ENCODE measurements at places on chromosomes 7 and 10. TPM values are rescaled to one million over a fixed set of nuclear protein-coding genes. Genes with fewer than 3 reads are reported as not detected.

The CALML5 gene
- total RNA-seq: not detected

The MRLN gene
- total RNA-seq: not detected

DNA sequence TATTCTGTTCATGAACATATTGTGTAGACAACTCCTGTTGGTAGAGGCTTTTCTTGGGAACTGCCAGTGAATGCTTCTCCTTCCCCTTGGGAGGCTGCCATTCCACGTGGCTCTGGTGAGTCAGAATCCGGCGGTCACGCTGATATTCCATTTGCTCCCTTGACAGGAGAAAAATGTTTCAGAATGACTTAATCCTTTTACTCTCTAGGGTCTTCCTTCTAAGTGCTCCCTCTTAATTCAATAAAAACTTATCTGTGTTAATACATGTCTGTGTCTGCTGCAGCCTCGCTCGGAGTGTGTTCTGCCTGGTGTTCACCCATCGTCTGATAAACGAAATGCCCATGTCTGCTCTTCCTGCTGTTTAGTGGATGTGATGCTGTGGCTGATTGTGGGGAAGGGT lies 278.6 kb downstream of the ARHGAP12 start:
- DNase-seq: no peak

The C7orf57 gene
- not detected for total RNA-seq

DNA sequence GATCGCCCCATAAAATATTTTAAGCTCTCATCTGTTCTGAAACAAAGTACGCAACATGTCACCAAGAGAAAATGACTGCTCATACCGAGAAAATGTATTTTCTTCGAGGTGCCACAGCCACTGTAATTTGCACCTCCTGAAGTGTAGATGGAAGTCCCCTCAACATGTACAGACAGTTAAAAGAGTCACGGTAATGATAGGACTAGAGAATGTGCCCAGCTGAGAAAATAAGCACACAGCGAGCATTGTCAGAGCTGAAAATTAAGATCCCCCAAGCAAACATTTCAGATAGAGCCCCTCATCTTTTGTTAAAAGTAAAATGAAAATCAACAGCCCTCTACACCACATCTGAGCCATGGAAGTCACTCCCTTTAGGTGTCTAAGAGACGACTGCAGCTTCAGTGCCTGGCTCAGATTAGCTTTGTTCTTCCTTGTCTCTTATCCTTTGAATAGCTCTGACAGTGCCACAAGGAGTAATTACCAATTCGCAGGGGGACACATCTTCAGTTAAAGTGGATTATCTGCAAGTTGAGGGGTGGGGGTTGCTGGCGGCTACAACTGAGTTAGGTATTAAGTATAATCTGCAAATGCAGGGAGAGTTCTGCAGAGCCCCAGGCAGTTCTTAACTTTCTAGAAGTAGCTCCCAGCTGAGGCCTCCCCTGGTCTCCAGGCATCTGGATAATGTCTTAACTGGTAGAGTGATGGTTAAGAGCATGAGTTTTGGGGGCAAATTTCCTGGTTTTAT lies 222.7 kb upstream of the C7orf33 start:
- peak; percentile 32 for DNase-seq

The DDC gene
- not detected for total RNA-seq

DNA sequence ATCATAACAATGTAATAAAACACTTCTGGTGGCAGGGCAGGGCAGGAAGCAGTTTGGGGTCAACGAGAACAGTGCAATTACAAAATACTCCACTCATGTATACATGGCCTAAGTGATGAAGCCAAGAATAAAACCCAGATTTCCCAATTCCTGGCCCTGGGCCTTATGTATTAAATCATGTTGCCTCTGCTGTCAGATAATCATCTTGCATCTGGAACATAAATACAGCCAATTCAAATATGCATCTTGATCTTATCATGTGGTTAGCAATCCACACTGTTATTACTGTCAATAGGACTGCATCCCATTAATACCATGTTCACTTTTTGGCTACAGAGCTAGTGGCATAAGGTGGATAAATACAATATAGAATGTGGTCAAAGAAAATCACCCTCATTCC lies 186.5 kb upstream of the SLC25A13 start:
- no peak for DNase-seq

- no peak for DNase-seq
Measured at GRCh38 chr7:38452681-38453108, 178.5 kb downstream of the AMPH start.

DNA sequence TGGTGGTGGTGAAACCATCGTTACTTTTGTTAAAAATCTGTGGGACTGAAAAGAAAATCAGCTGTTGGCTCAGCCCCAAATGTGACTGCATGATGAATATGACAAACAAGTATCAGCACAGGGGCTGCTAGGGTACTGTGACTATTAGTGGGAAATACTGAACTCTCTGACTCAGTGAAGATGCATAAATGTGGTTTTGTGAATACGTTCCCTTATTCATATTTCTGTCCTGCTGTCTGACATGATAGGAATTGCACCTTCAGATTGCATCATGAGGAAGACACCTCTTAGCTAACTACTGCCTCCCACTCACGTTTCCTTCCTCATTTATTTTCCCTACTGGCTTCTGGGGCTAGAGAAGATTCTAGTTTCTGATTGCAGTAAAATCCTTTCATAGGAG lies 1.4 kb downstream of the CLEC5A start:
- DNase-seq: no peak

The STEAP4 gene
- total RNA-seq: not detected

DNA sequence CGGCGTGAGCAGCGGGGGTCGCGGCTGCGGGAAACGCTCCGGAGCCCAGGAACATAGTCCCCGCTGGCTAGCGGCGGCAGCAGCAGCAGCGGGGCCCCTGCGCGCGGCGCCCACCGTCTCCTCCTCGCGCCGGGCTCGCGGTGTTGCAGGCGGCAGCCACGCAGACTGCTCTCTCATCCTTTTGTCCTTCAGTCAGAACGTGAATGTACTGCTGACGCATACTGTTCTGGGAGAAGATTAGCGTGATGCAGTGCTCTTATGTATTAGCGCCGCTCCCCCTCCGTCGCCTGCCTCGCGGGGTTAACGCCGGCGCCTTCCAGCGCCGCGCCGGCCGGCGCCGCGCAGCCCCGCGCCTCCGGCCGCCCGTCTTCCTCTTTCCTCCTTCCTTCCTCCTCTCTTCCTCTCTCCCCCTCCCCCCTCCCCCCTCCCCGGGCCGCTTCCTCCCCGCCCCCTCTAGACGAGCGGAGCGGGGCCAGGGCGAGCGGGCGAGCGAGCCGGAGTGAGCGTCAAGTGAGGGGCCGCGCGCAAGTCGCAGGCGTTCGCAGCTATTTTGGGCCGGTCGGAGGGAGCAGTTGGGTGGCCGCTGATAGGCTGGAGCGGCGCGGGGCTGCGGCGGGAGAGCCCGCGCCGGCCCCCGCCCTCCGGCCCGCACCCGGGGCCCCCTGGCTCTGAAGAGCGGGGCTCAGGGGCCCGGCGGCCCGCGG lies 816 bp upstream of the LRRC4 start:
- peak; percentile 90 for DNase-seq

DNA sequence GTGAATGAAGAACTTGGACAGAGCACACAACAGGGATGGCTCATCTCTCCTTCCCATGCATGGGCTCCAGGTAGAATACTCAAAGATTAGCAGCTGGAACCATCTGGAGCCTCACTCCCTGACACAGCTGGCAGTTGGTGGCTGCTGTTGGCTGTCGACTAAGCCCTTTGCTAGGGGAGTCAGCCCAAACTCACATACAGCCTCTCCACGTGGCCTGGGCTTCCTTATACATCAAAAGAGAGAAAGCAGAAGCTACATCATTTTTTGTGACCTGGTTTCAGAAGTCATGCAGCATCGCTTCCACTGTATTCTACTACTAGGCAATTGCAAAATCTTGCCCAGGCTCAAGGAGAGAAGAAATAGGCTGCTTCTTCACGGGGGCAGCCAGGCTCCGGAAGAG lies 24.4 kb downstream of the ASNS start:
- DNase-seq: no peak

DNA sequence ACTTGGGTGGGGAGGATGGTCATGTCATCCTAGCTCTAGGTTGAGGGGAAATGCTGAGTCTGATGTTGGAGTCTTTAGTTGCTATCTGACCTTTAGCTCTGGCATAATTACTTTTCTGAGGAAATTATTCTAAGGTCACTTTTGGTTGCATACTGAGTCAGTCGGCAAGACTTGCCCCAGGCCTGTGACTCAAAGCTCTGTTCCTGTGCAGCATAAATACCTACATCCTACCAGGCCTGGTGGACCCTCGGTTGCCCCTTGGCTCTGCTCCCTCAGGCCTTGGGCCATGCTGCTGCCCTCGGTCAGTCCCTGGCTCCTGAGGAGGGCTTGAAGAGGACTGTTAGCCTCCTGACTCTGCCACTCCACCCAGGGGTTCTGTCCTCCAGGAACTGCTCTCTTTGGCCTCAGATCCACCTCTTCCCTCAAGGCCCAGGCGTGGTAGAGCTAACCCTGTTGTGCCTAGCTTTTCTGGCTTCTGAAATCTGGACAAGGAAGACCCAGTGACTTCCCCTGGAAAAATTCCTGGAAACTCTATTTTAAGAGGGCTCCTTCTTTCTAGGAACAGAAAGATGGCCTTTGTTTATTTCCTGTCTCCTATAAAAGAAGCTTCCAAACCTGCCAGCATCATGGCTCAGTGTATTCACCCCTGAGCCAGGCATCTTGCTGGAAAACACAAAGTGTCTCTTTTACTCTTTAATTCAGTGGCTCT lies 71.2 kb downstream of the TMEM178B start:
- DNase-seq: no peak

DNA sequence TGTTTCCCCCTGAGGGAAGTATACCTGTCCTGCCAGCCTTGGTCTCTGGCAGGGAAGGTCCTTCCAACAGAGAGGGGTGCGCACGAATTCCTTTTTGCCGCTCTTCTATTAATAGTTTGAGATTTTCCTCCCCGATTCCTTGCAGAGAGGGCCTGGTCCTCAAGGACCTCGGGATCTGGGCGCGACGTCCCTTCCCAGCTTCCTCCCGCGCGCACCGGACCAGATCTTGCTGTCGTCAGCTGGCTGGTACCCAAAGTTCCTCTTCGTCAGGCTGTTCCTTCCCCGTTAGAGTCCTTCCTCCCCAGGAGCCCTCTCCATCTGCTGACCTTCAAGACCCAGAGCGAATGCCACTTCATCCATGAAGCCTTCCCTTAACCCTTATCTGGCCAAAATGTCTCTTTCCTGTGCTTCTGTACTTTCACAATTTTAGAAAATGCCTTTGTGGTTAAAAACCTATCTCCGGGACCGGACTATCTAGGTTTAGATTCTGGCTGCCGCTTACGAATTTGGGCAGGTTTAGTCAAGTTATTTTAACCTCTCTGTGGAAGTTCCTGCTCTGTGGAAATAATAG lies 851 bp upstream of the GOT1 start:
- peak; percentile 54 for DNase-seq

GRCh38 chr10:66680886-66681285 lies 244.9 kb upstream of the LRRTM3 start:
- DNase-seq: no peak

DNA sequence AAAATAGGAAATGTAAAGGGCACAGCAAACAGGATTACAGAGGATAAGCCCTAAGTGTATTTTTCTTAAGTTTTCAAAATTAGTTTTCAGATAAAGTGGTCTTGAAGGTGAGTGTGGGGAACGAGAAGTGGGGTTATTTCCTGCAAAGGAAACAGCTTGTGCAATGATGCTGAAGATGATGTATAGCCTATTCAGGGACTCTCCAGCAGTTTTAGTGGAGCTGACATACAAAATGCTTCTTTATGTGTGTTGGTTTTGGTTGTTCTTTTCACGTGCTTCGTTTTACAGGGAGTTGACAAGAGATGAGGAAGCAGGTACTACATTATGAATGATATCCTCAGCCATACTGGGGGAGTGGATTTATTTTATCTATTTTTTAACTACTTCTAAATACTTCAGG lies 20.5 kb downstream of the CASD1 start:
- DNase-seq: no peak

- DNase-seq: no peak
Measured at GRCh38 chr10:12916587-12916986, 84.9 kb downstream of the CCDC3 start.

The ARMS2 gene
- not detected for total RNA-seq

- no peak for DNase-seq
Measured at GRCh38 chr10:929960-930624, 1.4 kb downstream of the LARP4B start.

- DNase-seq: no peak
Measured at GRCh38 chr7:25148772-25149575, 23.9 kb upstream of the CYCS start.

- DNase-seq: no peak
Measured at GRCh38 chr7:31171984-31172383, 119.9 kb downstream of the ADCYAP1R1 start.

The ADRB1 gene
- total RNA-seq: 0.09 TPM

DNA sequence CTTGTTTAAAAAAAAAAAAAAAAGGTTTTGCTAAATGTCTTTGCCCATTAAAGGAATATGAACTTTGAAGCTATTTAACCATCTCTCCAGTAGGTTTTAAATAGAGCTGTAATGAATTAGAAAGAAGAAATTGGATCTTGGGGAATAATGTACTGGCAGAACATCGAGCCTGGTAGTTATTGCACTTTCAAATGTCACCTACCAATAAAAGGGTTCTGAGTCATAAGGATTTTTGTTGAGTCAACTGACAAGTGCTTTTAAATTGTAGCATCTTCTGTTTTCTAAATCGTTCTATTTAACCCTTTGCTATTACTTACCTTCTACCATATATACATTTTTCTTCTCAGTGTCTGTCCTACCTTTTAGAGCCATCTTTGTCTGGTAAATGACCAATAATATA lies 10.7 kb downstream of the CUTC start:
- DNase-seq: no peak

The FKBP9 gene
- total RNA-seq: 28.6 TPM

DNA sequence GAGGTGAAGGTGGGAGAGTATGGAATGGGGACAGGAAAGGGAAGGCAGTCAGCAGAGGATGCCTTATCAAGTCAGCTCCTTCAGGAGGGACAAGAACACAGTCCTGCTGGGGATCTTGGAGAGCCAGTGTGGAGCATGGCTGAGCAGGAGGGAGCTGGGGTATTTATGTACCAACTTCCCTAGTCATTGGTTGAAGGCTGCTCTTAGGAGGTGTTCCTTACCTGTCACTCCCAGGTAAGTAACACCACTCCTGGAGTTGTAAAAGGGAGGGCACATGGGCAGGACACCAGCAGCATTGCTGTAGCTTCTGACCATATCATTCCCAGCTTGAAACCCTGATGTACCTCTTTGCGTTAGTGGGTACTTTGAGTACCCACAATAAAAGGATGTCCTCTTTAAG lies 29.8 kb downstream of the SLC29A3 start:
- no peak for DNase-seq

- no peak for DNase-seq
Measured at GRCh38 chr7:18497082-18497481, 1.5 kb downstream of the HDAC9 start.

The EIF5AL1 gene
- total RNA-seq: 0.24 TPM
